ENCODE measurements at places on chromosomes 4 and X.

GRCh38 chr4:102466298-102466697, 34.9 kb upstream of the NFKB1 start:
- no peak for DNase-seq

DNA sequence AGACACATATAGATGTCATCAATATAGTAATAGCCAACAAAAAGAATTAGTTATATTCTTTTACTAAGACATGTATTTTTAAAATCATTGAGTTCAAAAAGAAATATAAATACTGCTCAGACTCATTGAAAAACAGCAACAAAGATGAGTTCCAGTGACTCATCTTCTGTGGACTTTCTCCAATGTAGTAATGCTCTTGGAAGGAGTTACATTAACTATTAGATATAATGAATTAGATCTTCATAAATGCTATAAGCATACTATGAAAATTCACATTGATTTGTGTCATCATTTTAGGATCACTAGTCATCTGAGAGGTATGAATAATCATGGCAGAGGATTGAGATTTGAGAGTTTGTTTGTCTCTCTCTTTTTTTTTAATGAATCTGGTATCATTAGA, 547.8 kb upstream of the PCDH7 start:
- no peak for DNase-seq

GRCh38 chr4:159547645-159548308, 444.9 kb downstream of the RAPGEF2 start:
- DNase-seq = no peak

GRCh38 chr4:3769642-3770184, 3.5 kb downstream of the ADRA2C start:
- no peak for DNase-seq

- DNase-seq = no peak
Observed at GRCh38 chr4:96598465-96598864, 758.6 kb downstream of the PDHA2 start.

DNA sequence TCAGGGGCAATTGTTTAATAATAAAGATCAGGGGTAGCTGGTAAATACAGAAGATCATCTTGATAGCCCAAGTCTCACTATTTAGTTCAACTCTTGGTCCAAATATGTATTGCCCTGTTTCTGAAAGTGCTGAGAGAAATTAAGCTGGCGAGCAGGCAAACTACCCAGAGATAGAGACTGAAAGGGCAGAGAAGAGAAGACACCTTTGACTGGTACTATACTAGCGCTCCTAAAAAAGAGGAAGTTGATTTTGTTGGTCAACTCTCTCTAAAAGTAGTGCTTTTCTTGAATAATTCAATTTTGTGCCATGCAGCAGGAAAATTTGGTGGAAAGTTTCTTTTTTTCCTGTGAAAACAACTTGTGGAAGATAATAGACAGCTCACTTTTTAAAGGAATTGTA, 64.0 kb downstream of the IGSF1 start:
- DNase-seq = no peak

DNA sequence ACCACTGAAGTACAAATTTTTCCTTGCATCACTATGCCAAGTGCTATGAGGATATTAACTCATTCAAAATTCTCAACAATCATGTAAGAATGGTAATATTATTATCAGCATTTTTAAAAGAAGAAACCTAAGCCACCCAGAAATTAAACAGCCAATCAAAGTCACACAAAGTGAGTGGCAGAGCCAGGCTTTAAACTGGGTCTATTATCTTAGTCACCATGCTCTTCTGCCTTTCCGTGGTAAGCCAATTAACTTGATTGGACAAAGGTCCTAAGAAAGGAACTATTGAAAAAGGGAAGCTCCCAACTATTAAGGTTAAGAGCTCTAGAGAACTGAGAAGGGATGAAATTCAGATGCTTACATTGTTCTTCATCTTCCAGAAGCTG, 111.5 kb downstream of the ASB9 start:
- no peak for DNase-seq

- DNase-seq = no peak
Observed at GRCh38 chr4:123568936-123569335, 172.3 kb downstream of the SPRY1 start.

Measured in SJSA1 (cell line).